ENCODE measurements at places on chromosomes 6 and 20. TPM values are rescaled to one million over a fixed set of nuclear protein-coding genes. Genes with fewer than 3 reads are reported as not detected.

- no peak overlapping the region for H3K27ac ChIP-seq
- H3K4me1 ChIP-seq = peaks cover 22% of the 10 kb centered on the region
- H3K36me3 ChIP-seq = no peaks in the 10 kb centered on the region
- no peaks in the 10 kb centered on the region for H3K27me3 ChIP-seq
- no peak overlapping the region for H3K4me3 ChIP-seq
- DNase-seq = no peak
Observed at GRCh38 chr6:41659935-41660334, 21.7 kb downstream of the MDFI start.

DNA sequence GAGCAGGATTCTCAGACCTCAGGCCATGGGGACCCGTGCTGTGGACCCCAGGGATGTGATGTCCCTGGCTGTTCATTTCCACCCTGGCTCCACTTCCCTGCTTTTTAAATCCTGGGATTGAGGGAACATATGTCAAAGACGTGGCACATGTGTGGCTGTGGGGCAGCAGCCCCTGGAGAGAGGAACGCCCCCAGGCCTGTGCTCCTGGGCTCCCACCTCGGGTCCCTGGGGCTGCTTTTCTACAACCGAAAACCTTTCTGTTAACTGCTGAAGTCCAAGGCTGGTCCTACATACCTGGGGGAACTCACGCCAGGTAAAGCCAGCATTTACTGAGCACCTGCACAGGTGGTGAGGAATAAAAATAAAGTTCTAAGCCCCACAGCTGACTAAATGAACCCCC, 102.3 kb upstream of the FRMD1 start:
- no peak overlapping the region for H3K4me3 ChIP-seq
- DNase-seq = no peak
- peaks cover 70% of the 10 kb centered on the region for H3K27me3 ChIP-seq
- peaks cover 42% of the 10 kb centered on the region for H3K4me1 ChIP-seq

KIAA0408 gene
- total RNA-seq = 9.7 TPM

GRCh38 chr6:116648156-116648555, 20.4 kb downstream of the ZUP1 start:
- no peak for DNase-seq
- no peak overlapping the region for H3K4me3 ChIP-seq
- H3K27me3 ChIP-seq = no peaks in the 10 kb centered on the region
- H3K4me1 ChIP-seq = no peaks in the 10 kb centered on the region
- peaks cover 6% of the 10 kb centered on the region for H3K36me3 ChIP-seq

DNA sequence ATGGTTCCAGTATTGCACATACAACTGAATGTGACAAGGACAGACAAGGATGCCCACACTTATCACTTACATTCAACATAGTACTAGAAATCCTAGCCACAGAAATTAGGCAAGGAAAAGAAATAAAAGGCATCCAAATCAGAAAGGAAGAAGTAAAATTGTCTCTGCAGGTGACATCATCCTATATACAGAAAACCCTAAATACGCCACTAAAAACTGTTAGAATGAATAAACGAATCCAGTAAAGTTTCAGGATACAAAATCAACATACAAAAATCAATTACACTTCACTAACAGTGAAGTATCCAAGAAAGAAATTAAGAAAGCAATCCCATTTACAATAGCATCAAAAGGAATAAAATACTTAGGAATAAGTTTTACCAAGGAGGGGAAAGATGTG, 66.1 kb downstream of the FAM217A start:
- peaks cover 9% of the 10 kb centered on the region for H3K4me1 ChIP-seq
- peaks cover 21% of the 10 kb centered on the region for H3K36me3 ChIP-seq
- H3K27ac ChIP-seq = no peak overlapping the region
- no peaks in the 10 kb centered on the region for H3K27me3 ChIP-seq

BTNL2 gene
- total RNA-seq = not detected

DNA sequence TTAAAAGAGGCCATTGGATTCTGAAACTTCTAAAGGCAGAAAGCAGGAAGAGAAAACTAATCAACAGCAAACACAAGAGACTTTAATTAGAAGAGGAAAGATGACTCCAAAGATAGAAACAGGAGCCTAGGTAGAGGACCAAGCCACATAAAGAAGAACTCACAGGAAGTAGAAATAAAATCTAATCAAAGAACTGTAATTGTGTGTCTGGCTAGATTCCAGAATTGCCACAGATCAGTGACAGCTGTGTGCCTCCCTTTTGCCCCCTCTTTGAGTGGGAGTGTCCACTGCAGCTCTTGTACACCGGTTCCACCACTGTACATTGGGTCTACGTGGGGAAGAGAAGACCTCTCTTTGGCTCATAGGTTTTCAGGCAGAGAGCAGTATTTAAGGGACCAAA, 22.3 kb upstream of the THEMIS start:
- no peak overlapping the region for H3K27ac ChIP-seq
- DNase-seq = no peak
- no peaks in the 10 kb centered on the region for H3K27me3 ChIP-seq
- no peaks in the 10 kb centered on the region for H3K36me3 ChIP-seq
- no peak overlapping the region for H3K4me3 ChIP-seq
- no peaks in the 10 kb centered on the region for H3K4me1 ChIP-seq

L3MBTL3 gene
- total RNA-seq = 22.2 TPM

- no peaks in the 10 kb centered on the region for H3K4me1 ChIP-seq
- no peak overlapping the region for H3K4me3 ChIP-seq
- no peak for DNase-seq
- H3K36me3 ChIP-seq = no peaks in the 10 kb centered on the region
Observed at GRCh38 chr20:44773070-44773829, 27.6 kb downstream of the KCNK15 start.

- no peak for DNase-seq
- H3K27me3 ChIP-seq = no peaks in the 10 kb centered on the region
- no peaks in the 10 kb centered on the region for H3K4me1 ChIP-seq
- H3K4me3 ChIP-seq = no peak overlapping the region
- H3K27ac ChIP-seq = no peak overlapping the region
Observed at GRCh38 chr6:74087899-74088298, 391.9 kb downstream of the CD109 start.

DNA sequence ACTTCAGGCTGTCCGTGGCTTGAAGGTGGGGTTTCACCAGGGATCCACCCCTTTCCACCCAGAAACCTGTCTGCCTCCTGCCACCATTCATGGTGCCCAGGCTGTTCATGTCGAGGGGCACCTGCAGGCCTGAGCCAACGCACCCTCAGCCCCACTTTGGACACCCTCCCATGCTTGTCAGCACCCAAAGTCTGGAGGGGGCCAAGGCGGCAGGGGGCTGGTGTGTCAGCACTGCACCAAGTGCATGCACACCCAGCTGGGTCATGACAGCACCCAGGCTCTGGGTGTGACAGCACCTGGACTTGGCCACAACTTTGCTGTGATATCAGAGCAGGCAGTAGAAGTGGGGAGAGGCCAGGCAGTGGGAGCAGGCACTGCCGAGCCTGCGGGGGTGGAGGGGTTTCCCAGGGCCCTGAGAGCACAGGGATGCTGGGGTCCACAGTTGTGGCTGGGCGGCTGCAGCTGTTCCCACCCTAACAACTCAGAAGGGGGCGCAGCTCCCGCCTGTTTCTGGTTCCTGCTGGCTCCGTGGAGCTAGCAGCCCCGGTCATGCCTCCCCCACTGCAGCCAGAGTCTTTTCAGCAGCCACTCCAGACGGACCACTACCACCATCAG, 33.3 kb upstream of the GRM4 start:
- H3K27me3 ChIP-seq = no peaks in the 10 kb centered on the region
- H3K27ac ChIP-seq = no peak overlapping the region
- DNase-seq = no peak
- no peaks in the 10 kb centered on the region for H3K36me3 ChIP-seq
- H3K4me3 ChIP-seq = no peak overlapping the region
- no peaks in the 10 kb centered on the region for H3K4me1 ChIP-seq

DNA sequence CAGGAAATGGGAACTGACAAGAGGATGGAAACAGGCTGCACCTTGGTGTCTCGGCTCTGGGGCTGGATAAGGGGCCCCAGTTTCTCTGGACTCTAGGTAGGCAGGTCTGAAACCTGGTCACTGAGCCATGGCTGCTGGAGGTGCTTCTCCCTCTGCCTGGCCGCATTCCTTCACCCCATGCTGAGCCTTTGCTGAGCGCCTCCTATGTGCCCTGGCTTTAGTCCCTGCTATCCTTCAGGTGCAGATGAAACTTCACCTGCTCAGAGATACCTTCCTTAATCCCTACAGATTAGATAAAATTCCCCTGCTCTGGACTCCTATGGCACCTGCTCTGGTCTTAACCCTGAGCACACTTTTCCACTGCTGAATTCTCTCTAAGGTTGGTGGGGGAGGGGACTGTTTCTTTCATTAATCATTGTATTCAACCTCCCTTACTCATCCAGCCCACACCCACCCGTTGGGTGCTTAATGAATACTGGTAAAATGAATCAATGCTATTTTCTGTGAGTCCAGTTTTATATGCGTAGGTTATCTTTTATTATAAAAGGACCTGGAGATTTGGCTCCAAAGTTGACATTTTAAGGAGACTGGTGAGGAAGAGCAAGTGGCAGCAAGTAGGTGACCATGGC, 19.3 kb downstream of the MYLK4 start:
- no peaks in the 10 kb centered on the region for H3K27me3 ChIP-seq
- no peak overlapping the region for H3K27ac ChIP-seq
- no peaks in the 10 kb centered on the region for H3K4me1 ChIP-seq
- H3K36me3 ChIP-seq = no peaks in the 10 kb centered on the region
- no peak overlapping the region for H3K4me3 ChIP-seq

GRCh38 chr20:40657526-40657925, 31.5 kb downstream of the MAFB start:
- no peak overlapping the region for H3K27ac ChIP-seq
- no peaks in the 10 kb centered on the region for H3K4me1 ChIP-seq
- no peak for DNase-seq
- no peaks in the 10 kb centered on the region for H3K27me3 ChIP-seq
- no peaks in the 10 kb centered on the region for H3K36me3 ChIP-seq

- H3K27ac ChIP-seq = no peak overlapping the region
- no peaks in the 10 kb centered on the region for H3K27me3 ChIP-seq
- no peaks in the 10 kb centered on the region for H3K4me1 ChIP-seq
- DNase-seq = no peak
Observed at GRCh38 chr20:1872459-1873097, 22.6 kb upstream of the SIRPA start.

TCF21 gene
- total RNA-seq = 0.22 TPM

DNA sequence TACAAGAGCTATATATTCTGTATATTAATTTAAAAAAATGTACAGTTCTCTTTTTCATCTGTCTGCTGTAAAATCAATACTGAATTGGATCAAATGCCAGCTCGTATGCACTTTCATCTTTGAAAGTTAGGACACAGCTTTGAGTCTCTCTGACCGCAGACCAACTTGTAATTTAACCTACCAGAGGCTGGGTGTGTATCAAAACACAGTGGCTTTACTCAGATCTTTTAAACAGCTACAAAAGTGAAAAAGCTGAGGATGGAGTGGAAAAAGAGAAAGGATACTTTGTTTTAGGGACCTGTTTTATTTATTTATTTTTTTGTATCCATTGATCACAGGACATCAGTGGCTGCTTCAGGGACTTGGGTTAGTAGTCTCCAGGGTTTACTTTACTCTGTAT, 44.1 kb downstream of the KIAA0408 start:
- no peaks in the 10 kb centered on the region for H3K36me3 ChIP-seq
- no peak for DNase-seq
- H3K27me3 ChIP-seq = no peaks in the 10 kb centered on the region
- H3K4me3 ChIP-seq = no peak overlapping the region

GRCh38 chr6:53375847-53376246, 27.1 kb upstream of the ELOVL5 start:
- H3K36me3 ChIP-seq = no peaks in the 10 kb centered on the region
- no peak overlapping the region for H3K4me3 ChIP-seq
- H3K4me1 ChIP-seq = no peaks in the 10 kb centered on the region
- no peak overlapping the region for H3K27ac ChIP-seq
- DNase-seq = no peak

CLIC5 gene
- total RNA-seq = not detected

DNA sequence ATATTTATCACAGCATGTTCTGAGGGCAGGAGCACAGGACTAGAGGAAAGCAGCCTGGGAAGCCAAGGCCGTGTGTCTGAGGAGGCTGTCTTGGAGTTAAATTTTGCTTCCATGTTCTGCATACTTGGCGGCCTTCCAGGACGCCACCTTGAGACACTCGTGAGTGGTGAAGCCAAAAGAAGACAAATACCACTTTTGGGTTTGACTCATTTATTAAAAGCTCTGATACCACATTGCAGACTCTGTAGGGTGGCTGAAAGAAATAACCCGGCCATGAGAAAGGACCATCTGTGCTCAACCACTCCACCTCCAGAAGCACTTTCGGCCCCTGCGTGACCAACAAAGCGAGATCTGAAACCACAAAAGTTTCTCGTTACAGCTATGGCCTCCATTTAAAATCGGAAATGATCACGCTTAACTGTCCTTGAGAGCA, 120.0 kb downstream of the TMEM242 start:
- H3K36me3 ChIP-seq = peaks cover 4% of the 10 kb centered on the region
- H3K27ac ChIP-seq = no peak overlapping the region
- H3K4me3 ChIP-seq = no peak overlapping the region
- H3K27me3 ChIP-seq = no peaks in the 10 kb centered on the region
- no peak for DNase-seq
- no peaks in the 10 kb centered on the region for H3K4me1 ChIP-seq

DNA sequence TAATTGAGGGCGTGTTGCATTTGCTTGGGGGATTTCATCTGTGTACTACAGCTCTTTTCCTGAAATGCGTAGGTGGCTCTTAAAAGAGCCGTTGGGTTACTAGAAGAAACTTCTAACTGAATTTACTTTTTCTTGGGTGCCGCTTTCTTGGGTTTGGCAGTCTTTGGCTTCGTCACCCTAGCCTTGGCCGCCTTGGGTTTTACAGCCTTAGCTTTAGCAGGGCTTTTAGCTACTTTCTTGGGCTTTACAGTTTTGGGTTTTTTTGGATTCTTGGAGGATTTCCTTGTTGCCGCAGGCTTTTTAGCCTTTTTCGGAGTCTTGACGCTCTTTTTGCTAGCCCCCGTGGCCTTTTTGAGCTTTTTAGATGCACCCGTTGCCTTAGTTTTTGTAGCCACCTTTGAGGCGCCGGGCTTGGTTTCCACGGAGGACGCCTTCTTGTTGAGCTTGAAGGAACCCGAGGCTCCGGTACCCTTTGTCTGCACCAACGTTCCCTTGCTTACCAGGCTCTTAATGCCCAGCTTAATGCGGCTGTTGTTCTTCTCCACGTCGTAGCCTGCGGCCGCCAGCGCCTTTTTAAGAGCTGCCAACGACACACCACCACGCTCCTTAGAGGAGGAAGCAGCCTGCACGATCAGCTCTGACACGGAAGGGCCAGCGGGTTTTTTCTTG, 54.5 kb downstream of the TRIM38 start:
- no peaks in the 10 kb centered on the region for H3K36me3 ChIP-seq
- no peak overlapping the region for H3K27ac ChIP-seq
- no peaks in the 10 kb centered on the region for H3K4me1 ChIP-seq
- no peaks in the 10 kb centered on the region for H3K27me3 ChIP-seq
- no peak overlapping the region for H3K4me3 ChIP-seq
- DNase-seq = no peak

- H3K27me3 ChIP-seq = no peaks in the 10 kb centered on the region
- no peaks in the 10 kb centered on the region for H3K36me3 ChIP-seq
- peak; percentile 43 for DNase-seq
- H3K27ac ChIP-seq = no peak overlapping the region
- H3K4me1 ChIP-seq = peaks cover 11% of the 10 kb centered on the region
Observed at GRCh38 chr20:31666258-31667042, 28.7 kb downstream of the COX4I2 start.

PNPLA1 gene
- total RNA-seq = not detected

ZC2HC1B gene
- total RNA-seq = not detected
